ENCODE measurements at places on chromosomes 1 and 21.

DNA sequence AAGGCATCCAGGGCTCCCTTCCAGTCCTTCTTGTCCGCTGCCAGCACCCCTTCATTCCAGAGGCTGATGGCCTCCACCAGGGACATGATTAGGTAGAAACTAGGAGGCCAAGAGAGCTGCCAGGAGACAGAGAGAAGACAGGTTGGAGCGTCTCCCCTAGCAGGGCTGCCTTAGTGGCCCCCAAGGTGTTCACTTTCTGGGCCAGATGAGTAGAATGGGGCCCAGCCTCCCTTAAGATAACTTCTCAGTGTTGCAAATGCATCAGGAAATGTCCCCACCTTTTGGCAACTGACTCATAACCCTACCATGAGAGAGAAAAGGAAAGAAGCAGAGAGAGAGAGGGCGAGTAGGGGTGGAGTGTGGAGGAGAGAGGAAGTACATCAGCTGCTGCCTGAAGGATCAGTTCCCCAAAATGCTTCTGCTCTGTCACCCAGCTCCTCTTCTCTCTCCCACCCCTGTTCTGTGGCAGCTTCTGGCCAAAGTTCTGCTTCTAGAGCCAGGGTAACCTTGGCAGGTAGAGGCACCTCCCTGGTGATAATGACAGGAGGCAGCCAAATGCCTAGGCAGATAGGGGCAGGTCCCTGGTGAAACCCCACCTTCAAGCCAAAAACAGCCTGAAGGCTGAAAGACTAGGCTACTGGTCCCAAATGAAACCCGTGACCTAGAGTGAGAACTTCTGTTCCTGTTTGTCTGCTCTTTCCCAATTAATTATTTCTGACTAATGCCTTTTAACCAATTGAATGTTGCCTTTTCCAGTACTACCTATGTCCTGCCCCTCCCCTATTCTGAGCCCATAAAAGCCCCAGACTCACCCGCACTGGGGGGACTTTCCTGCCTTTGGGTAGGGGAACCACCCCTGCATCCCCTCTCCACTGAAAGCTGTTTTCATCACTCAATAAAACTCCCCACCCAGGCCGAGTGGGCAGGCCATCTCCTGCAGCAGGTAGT lies at the start of gene NCF2:
NCF2 (minus strand) TSS at position 216 of the 948 bp plus-strand sequence; CDS start at position 86, 130 bp downstream.
- DNase-seq, result no peak

GRCh38 chr1:167510881-167511280 lies 7.4 kb downstream of the CD247 start:
- DNase-seq, result no peak

- no peak for DNase-seq
Observed at GRCh38 chr21:46613391-46613790, 8.5 kb upstream of the S100B start.

DNA sequence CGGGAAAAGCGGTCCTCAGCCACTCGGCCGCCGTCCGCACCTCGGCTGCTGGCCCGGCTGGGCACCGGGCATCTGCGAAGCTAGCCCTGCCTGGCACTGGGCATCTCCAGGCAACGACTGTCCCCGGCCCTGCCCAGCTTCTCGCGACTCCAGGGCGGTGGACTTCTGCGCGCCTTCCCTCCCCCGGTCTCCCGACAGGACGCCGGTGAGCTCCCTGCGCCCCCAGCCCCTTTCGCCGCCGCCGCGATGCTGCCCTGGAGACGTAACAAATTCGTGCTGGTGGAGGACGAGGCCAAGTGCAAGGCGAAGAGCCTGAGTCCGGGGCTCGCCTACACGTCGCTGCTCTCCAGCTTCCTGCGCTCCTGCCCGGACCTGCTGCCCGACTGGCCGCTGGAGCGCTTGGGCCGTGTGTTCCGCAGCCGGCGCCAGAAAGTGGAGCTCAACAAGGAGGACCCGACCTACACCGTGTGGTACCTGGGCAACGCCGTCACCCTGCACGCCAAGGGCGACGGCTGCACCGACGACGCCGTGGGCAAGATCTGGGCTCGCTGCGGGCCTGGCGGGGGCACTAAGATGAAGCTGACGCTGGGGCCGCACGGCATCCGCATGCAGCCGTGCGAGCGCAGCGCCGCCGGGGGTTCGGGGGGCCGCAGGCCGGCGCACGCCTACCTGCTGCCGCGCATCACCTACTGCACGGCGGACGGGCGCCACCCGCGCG lies 514 bp downstream of the FAM43B start:
- no peak for DNase-seq

- DNase-seq, result no peak
Observed at GRCh38 chr1:34794001-34794789, 1.4 kb downstream of the GJA4 start.

GRCh38 chr1:95309031-95309471 lies 75.0 kb downstream of the RWDD3 start:
- DNase-seq, result no peak

- no peak for DNase-seq
Observed at GRCh38 chr1:94578856-94579255, 37.3 kb upstream of the F3 start.

- no peak for DNase-seq
Observed at GRCh38 chr1:210662291-210663050, 333.8 kb downstream of the HHAT start.

GRCh38 chr1:15557008-15557407 lies 27.8 kb downstream of the AGMAT start:
- DNase-seq, result no peak

DNA sequence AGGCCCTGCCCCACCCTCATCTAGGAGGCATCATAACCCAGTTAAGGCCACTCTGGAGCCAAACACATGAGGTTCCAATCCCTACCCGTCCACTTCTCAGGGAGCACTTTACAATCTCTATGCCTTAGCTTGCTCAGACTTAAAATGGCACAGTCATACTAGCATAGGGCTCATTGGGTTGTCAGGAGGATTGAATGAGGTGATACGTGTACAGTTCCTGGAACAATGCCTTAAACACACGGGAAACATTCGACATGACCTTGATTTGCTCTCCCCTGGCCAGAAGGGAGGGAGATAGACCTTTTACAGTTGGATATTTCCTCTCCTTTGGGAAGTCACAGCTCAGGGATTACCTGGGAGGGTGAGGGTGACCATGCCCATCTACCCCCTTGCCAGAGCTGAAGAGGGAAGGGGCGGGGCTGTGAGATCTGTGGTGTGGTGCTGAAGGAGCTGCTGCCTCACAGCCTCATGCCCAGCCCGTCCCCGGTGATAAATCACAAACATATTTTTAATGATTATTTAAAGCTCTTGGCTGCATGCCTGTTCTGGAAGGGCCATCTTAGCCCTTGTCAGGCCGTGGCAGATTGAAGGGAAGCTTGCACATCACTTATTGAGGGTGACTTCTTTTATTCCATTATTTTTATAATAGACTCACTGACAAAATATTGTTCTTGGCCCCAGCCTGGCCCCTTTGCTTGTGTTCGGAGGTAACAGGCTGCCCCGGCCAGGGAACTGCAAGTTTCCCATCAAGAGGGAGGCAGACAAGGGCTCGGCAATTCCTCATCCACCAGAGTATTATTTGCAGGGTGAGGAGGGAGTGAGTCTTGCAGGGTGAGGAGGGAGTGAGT lies 83.4 kb downstream of the FOXD2 start:
- no peak for DNase-seq

- no peak for DNase-seq
Observed at GRCh38 chr1:187010571-187011309, 182.0 kb downstream of the PLA2G4A start.

DNA sequence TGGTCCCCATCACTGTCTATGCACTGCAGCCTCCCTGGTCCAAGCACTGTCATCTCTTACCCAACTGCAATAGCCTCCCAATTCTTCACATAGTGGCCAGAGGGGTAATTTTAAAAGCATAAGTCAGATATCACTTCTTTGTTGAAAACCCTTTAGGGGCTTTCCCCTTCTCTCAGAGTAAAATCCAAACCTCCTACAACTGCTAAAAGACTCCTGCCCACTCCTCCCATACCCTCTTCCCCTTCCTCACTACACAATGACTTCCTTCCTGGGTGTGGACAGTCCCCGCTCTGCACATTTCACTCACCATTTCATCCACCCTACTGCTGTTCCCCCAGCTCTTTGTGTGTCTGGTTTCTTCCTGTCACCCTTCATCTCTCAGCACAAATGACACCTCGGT lies 8.3 kb downstream of the MCOLN2 start:
- no peak for DNase-seq

GRCh38 chr1:115522386-115522785 lies 119.4 kb upstream of the VANGL1 start:
- DNase-seq, result no peak

- DNase-seq, result no peak
Observed at GRCh38 chr1:180886338-180886737, 26.4 kb upstream of the KIAA1614 start.

DNA sequence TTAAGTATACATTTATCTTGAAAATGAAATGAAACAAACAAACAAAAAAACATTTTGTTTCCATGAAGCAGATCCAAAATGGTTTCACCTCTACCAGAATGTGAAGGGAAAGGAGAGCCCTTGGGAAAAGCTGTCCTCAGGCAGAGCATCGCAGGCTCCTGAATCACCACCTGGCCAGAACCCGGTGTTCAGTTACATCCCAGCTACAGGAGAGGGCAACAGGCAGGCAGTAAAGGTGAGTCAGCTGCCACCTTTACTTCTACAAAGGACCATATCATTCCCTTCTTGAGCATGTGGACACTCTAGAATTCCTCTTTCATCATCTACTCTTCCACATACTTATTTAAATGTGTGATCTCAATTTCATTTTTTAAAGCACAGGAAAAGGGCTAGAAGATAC lies 151.2 kb downstream of the PIGK start:
- DNase-seq, result no peak

- DNase-seq, result no peak
Observed at GRCh38 chr1:168229893-168230292, 4.1 kb downstream of the SFT2D2 start.

GRCh38 chr1:42322577-42322976 lies 12.5 kb downstream of the FOXJ3 start:
- DNase-seq, result no peak

DNA sequence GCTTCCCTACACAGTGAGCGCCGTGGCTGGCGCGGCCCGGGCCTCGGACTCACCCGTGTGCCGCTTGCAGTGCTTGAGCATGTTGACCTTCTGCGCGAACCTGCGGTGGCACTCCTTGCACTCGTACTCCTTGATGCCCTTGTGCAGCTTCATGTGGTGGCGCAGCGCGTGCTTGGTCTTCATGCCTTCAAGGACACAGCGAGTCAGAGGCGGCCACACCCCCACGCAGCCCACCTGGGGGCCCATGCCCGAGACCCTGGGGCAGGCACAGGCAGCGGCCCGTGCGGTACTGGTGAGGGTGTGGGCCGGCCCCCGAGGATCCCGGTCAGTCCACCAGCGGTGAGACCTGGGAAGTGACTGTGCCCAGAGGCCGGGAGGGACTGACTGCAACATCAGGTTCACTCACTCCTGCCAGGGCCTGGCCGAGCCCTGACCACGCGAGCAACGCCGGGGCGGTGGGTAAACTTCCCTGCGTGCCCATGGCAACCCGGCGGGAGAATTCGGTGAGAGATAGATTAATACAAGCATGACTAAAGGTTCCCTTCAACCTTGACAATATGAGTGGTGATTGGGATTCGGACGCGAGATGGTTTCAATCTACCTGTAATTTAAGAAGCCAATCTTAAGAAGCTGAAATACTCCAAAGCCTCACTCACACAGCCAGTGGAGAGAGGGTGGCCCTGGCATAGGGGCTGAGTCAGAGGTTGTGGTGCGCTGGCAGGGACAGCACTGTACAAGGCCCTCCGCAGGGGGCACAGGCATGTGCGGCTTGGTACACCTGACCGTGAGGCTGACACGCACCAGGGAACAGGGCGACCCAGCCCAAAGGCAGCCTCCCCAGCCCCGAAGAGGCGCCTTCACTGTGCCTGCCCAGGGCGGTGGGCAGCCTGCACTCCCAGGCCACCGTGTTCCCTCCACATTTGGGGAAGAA lies 49.1 kb upstream of the RIPK4 start:
- no peak for DNase-seq

DNA sequence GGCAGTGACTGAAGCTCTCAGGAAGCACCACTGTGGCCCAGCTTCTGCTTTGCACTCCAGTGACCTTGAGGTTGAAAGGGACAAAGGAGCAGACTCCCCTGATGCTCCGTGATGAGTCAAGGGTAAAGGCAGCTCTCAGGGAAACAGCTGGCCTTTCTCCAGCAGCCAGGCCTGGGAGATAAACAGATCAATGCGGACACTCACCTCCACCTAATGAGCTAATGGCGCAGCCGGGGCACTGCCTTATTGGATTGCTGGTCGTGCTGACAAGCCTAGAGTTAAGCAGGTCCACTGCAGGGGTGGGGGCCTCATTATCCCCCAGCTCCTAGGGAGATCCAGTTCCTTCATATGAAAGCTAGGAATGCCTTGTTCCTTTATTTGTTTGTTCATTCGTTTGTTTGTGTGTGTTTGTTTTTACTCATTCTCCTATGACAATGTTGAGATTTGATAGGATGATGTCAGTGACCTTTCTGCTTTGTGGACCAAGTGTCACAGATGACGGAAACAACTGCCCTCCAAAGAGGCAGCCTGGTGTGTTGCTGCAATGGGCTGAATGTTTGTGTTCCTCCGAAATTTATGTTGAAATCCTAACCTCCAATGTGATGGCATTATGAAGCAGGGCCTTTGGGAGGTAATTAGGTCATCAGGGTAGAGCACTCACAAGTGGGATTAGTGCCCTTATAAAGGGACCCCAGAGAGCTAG lies 141.4 kb upstream of the BEND5 start:
- no peak for DNase-seq

DNA sequence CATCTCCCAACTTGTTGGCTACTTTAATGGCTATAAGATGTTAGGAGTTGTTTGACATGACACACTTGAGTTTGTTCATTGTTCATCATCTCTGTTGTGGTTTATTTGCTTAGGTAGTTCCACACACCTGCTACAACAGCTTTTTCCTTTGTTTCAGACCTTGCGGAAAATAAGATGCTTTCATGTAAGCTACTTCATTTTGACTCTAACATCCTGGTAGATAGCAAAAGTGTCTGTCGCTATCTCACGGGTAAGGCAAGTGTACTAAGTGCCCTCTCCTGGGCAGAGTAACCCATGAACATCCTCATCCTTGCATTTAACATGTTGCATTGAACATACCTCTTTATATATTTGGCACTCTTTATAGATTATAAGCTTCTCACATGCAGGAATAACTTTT lies 1.6 kb upstream of the OR10T2 start:
- no peak for DNase-seq

GRCh38 chr1:98827041-98827440 lies 165.5 kb downstream of the SNX7 start:
- no peak for DNase-seq

GRCh38 chr1:226640321-226641136 lies 92.0 kb downstream of the STUM start:
- no peak for DNase-seq

DNA sequence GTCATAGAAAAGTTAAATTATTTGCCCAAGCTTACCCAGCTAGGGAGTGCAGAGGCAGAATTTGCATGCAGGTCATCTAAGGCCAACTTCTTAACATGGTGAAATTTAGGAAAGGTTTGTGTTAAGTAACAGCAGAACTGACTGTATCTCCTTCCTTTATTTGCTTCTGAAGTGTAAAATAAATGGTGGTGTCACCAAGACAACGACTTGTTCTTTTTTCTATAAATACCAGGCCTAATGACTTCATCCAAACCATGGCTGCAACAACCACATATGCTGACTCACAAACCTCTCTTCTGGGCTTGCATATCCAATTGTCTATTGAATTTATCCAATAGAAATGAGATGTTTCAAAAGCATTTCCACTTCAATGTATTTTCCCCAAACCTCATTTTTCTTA lies 19.1 kb downstream of the COL24A1 start:
- no peak for DNase-seq

- DNase-seq, result no peak
Observed at GRCh38 chr1:11434501-11434900, 44.5 kb upstream of the DISP3 start.

GRCh38 chr1:210688512-210689234 lies 360.0 kb downstream of the HHAT start:
- no peak for DNase-seq

GRCh38 chr1:5938101-5938646 lies 54.1 kb downstream of the NPHP4 start:
- no peak for DNase-seq

Measured in activated T-cell treated with anti-CD3 and anti-CD28 coated beads for 4 hours (primary cell).